Lung microvascular endothelial cell (primary cell): ENCODE measurements at places on chromosomes 11 and 22. TPM values are rescaled to one million over a fixed set of nuclear protein-coding genes. Genes with fewer than 3 reads are reported as not detected.

The SLC29A2 gene
- total RNA-seq: 0.22 and 0.79 TPM in 2 replicates

The C11orf16 gene
- not detected in 2 replicates for total RNA-seq

The CARNS1 gene
- total RNA-seq: under 0.01 TPM in 2 replicates

The GGTLC2 gene
- total RNA-seq: not detected in 2 replicates

The CDON gene
- total RNA-seq: 0.65 and 4.4 TPM in 2 replicates

The STK33 gene
- 0.65 and 0.99 TPM in 2 replicates for total RNA-seq

The MS4A6E gene
- not detected in 2 replicates for total RNA-seq

The OR8A1 gene
- total RNA-seq: under 0.01 TPM in 1 of 2 replicates, not detected in the other

The OR51B2 gene
- total RNA-seq: not detected in 2 replicates

The CNTN5 gene
- total RNA-seq: not detected in 2 replicates

The SGSM1 gene
- total RNA-seq: 1.5 and 4.2 TPM in 2 replicates

The MMP8 gene
- total RNA-seq: not detected in 2 replicates

The MS4A14 gene
- not detected in 2 replicates for total RNA-seq

The MYRF gene
- total RNA-seq: 0.20 and 0.22 TPM in 2 replicates

The ARRB1 gene
- total RNA-seq: 153 and 191 TPM in 2 replicates

The PGM2L1 gene
- 31.4 and 40.1 TPM in 2 replicates for total RNA-seq

The PRODH gene
- 0.22 TPM in 1 of 2 replicates, not detected in the other for total RNA-seq

The CEP126 gene
- 0.40 and 0.65 TPM in 2 replicates for total RNA-seq

The CRYAB gene
- total RNA-seq: 0.22 and 0.60 TPM in 2 replicates

The INPP5J gene
- under 0.01 TPM in 2 replicates for total RNA-seq

The OR52I2 gene
- total RNA-seq: not detected in 2 replicates

The BIRC3 gene
- 1.5 and 3.0 TPM in 2 replicates for total RNA-seq

The LRRC32 gene
- total RNA-seq: 29.0 and 57.1 TPM in 2 replicates

The TBX1 gene
- 29.0 and 74.2 TPM in 2 replicates for total RNA-seq

The MPZL3 gene
- 1.4 and 5.2 TPM in 2 replicates for total RNA-seq

The ROBO4 gene
- total RNA-seq: 272 and 369 TPM in 2 replicates

The TEX54 gene
- total RNA-seq: not detected in 2 replicates

The OR51B5 gene
- total RNA-seq: not detected in 2 replicates

The CD3D gene
- not detected in 2 replicates for total RNA-seq

The VPREB1 gene
- total RNA-seq: not detected in 2 replicates

The CAPN1 gene
- total RNA-seq: 60.9 and 80.2 TPM in 2 replicates

The DYNC2H1 gene
- 2.0 and 2.6 TPM in 2 replicates for total RNA-seq

The ARHGAP42 gene
- total RNA-seq: 2.4 and 7.1 TPM in 2 replicates

The VEGFB gene
- total RNA-seq: 13.3 and 22.4 TPM in 2 replicates

The ANKK1 gene
- total RNA-seq: not detected in 2 replicates

The RIMBP3C gene
- total RNA-seq: under 0.01 TPM in 2 replicates

The PHLDA2 gene
- total RNA-seq: 0.40 and 1.7 TPM in 2 replicates

The ALG9 gene
- 20.3 and 21.4 TPM in 2 replicates for total RNA-seq

The TIGD3 gene
- total RNA-seq: 0.22 TPM in 1 of 2 replicates, not detected in the other

The SAA2 gene
- not detected in 2 replicates for total RNA-seq

The MRE11 gene
- 10.1 and 10.2 TPM in 2 replicates for total RNA-seq

The POTEH gene
- total RNA-seq: under 0.01 and 0.20 TPM in 2 replicates

The IFITM1 gene
- 0.20 and 0.87 TPM in 2 replicates for total RNA-seq
